ENCODE measurements at places on chromosomes 1 and 21. TPM values are rescaled to one million over a fixed set of nuclear protein-coding genes. Genes with fewer than 3 reads are reported as not detected.

DNA sequence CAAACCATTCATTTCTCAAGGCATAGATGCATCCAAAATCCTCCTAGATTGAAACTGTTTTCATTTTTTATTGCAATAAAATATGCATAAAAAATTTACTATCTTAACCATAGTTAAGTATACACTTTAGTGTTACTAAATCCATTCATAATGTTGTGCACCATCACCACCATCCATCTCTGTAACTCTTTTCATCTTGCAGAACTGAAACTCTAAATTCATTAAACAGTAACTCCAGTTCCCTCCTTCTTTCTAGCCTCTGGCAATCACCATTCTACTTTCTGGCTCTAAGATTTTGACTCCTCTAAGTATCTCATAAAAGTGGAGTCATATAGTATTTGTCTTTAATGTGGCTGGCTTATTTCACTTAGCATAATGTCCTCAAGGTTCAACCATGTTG lies 236.8 kb downstream of the SMYD3 start:
- no peak for DNase-seq

DNA sequence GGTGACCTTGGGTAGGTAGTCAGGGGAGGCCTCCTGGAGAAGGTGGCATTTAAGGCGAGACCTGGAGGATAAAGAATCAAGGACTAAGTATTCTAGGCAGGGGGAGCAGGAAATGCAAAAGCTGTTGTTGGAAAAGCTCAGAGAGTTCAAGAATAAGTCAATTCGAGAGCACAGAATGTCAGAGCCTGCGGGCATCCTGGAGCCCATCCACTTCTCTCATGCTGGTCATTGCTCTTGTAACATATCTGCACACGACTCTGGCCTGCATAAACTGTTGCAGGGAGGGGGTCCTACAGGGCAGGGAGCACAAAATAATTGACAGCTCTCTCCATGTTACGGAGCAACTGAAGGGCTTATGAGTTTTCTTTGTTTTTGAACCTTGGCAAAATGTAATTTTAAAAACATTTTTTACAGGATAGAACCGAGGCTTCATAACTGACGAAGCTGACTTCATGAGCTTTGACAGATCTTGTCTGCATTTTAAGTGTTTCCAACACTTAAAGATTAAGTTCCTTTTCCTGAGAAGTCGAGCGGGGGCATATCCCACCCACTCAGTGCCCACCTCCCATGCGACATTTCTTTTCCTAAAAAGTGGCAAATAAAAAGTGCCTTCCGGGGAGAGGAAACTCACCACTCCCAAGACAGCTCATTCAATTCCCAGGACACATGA lies 4.2 kb downstream of the PLA2G5 start:
- DNase-seq, result no peak

DNA sequence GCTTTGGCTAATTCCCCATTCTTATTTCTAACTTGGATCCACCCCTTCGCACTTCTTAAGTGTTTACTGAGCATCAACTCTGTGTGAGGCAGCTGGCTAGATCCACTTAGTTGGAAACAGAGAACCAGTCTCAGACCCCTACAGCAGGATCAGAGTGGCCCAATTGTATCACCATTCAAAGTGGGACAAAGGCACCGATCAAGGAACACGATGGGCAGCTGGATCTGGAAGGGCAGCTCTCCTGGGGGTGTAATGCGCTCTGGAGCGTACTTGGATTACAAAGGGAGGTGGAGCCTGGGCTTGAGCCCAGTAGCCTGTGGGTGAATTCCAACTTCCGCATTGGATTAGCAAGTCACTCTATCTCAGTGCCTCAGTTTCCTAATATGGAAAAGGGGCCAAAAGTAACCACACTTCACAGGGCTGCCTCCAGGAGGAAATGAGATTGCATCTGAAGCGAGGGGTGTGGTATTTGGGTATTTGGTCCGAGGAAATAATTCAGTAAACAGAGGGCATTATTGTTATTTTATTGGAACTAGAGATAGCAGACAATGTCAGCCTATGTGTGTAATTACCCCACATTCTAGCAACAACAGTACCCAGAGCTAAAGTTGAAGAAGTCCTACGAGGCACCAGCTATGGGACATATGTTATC lies 11.9 kb downstream of the ECE1 start:
- no peak for DNase-seq

DNA sequence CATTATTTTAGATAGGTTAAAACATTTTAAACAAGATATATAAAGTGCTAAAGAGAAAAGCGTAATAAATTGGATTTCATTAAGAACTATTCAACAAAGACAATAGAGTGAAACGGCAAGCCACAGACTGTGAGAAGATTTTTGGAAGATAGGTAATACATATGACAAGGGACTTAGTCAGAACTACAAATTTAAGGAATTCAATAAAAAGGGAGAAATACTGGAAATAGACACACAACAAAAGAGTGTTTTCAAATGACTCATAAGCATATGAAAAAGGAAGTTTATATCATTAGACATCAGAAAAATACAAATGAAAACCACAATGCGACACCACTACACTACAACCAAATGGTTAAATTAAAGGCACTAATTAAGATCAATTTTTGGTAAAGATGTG lies 90.5 kb downstream of the GDAP2 start:
- peak; percentile 57 for DNase-seq

GRCh38 chr21:45128613-45129188 lies 54.3 kb downstream of the ADARB1 start:
- DNase-seq, result peak; percentile 86

- DNase-seq, result no peak
Observed at GRCh38 chr1:84569216-84569615, 5.0 kb downstream of the CTBS start.

DNA sequence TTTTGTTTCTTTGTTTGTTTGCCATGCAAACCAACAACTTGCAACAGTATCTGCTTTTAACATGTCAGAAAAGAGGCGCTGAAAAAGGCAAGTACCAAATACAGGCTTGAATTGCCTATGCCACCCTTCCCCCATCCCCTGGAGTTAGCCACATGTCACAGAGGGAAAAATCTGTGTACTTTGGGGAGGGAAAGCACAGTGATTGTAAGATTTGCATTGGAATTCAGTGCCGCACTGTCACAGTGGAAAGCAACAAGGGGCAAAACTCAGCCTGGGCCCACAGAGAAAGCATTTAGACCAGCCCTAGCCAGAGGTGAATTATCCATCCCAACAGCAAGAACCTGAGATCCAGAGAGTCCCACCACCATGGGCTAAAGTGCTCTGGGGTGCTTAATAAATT lies 52.4 kb upstream of the ACADM start:
- DNase-seq, result no peak

- DNase-seq, result no peak
Observed at GRCh38 chr1:233723387-233723786, 109.5 kb downstream of the KCNK1 start.

DNA sequence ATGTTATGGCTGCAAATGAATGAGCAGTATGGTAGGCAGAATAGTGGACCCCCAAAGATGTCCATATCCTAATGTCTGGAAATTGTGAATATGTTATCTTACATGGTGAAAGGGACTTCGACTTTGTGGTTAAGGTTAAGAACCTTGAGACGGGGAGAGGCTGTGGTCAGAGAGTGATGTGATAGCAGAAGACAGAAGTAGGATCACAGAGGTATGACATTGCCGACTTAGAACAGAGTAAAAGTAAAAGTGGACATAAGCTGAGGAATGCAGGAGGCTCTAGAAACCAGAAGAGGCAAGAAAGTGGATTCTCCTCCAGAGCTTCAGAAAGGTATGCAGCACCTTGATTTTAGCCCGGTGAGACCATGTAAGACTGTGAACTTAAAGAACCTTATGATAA lies 74.6 kb downstream of the CTH start:
- DNase-seq, result no peak

DNA sequence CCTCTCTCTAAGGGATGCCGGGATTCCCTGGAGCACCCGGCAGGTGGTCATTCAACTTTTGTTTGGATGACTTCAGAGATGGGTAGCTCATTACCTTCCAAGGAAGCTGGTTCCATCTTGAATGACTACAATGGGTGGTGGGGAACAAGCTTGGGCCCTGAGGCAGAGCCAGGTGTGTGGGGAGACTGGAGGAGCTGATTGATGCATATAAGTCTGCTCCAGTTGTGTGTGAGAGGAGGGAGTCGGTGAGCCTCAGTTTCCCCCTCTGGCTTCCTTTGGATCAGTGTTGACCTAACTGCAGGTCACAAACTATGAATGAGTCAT lies 133.8 kb upstream of the ZBTB40 start:
- DNase-seq, result no peak

DNA sequence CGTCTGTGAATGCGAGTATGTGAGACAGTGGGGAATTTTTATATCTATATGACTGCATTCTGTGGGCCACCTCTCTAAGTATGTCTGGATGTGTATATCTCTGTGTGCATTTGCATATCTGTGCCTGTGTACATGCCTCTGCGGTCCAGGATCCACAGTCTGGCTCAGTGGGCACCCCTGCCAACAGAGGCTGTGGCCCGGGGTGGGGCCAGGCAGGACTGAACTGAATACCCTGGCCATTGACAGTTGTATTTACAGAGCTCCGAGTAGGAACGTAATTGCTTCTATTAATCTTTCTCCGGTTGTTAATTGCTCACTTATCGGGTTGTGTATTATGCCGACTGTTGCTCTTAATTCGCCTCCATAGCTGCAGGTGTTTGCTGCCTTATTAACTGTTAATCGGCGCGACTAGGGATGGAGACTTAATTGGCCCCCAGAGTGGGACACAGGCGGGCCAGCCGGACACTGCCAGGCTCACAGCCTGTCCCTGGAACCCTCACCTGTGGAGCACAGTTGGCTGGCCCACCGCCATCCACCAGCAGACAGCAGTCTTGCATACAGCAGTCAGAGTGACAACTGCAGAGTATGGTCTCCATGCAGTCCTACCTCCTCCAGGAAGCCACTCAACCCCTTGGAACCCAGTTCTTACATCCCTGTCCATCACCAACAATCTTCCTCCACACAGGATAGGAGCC lies 22.4 kb upstream of the ADGRB2 start:
- no peak for DNase-seq

The KRTAP7-1 gene
- not detected for total RNA-seq

The LAMC2 gene
- total RNA-seq, result 12.6 TPM

The CDC42SE1 gene
- 61.4 TPM for total RNA-seq

The FHAD1 gene
- under 0.01 TPM for total RNA-seq

The TINAGL1 gene
- total RNA-seq, result 273 TPM

The SLAMF1 gene
- total RNA-seq, result 0.13 TPM

The PIGM gene
- 3.5 TPM for total RNA-seq

All from dermis microvascular lymphatic vessel endothelial cell (primary cell).